ENCODE measurements at places on chromosomes 4 and X.

GRCh38 chr4:111707491-111707890, 437.8 kb upstream of the FAM241A start:
- DNase-seq: no peak

GRCh38 chr4:101163936-101164335, 183.4 kb downstream of the PPP3CA start:
- DNase-seq: no peak

- DNase-seq: no peak
Measured at GRCh38 chr4:82610041-82610440, 48.3 kb upstream of the TMEM150C start.

- no peak for DNase-seq
Measured at GRCh38 chr4:3176367-3177229, 72.4 kb upstream of the MSANTD1 start.

DNA sequence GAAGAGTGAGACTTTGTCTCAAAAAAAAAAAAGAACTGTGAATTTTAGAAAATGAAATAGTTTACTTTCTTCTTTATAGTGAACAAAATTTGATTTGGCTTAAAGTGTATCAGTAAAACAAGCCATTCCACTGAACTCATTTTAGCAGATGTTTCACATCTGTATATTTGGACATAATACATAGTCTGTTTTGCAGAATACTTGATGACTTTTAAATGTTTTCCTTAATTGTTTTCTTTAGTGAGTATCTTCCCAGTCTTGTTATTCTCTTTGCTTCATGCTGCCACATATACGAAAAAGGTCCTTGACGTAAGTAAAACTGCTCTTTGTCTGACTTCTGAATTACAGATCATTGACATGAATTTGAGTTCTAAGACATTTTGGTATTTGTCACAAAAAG, 8.3 kb downstream of the TMEM33 start:
- DNase-seq: no peak

DNA sequence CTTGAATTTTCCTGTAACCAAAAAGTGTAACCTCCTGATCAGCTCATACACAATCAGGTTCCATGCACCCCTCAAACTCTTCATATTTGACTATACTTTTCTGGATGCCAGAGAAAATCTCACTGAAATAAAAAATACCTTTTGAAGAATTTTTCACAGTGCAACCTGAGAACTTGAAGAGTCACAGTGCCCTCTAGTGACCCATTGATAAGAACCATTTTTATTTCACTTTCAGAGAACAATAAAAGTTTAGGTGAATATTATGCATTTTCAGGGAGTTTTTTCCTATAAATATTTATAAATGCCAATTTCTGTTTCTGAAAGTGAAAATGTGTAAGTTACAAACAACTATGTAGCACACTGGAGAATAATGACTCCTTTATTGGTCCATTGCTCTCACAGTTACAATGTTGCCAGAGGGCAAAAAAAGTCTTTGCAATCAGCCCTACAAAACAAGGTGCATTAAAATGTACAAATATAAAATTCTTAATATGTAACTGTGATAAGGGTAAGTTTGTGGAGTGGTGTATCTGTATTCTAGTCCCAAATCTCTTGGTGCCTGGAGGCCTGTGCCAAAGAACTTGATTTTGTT, 153.6 kb upstream of the INTU start:
- peak; percentile 30 for DNase-seq

DNA sequence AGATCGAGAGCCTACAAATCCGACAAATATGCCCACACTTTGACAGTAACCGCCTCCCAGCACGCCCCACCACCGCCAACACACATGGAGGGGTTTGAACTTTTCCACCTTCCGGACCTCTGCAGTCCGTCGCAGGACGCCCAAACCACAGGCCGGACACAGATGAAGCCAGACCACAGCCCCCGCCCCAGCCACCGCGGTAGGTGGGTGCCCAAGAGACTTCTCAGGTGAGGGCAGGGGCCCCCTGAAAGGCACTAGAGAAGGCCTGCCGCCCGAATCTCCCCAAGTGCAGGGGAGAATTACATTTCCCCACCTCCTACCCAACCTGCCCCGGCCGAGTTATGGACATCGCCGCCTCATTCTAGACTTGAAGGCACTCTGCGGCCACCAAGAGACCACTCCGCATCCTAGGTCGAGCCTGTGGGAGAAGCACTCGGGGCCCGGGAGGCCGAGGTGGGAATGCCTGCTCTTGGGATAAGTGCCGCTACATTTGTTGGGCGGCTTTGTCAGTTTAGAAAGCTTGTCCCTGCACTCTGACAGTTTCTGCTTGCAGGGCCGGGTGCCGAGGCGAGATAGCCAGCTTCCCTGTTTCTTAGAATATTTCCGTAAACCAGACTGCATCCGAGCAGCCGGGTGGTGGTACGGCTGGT, 21.5 kb downstream of the HAND2 start:
- DNase-seq: no peak

- no peak for DNase-seq
Measured at GRCh38 chr4:166274136-166274761, 401.2 kb downstream of the TLL1 start.

DNA sequence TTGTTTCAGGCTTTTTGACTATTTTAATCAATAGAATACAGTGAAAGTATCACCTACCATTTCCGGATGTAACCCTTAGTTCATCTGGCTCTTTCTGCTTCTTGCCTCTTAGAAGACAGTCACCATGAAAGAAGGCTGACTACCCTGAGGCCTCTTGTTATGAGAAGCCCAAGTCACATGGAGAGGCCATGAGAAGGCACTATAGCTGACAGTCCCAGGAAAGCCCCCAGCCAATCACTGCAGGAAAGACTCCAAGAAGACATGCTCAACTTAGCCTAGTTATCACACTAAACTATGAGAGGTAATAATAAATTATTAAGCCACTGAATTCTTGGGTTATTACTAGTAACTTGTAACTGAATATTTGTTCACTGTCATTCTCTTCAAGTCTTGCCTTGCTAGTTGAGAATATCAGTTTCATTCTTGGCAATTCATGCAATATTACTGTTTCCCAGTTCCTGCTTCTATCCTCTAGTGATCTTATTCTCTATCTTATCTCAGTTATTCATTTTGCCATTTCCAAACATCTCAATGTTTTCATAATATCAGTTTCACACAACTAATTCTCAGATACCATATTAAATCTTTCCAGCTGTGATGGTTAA, 57.1 kb upstream of the GUCY1A1 start:
- DNase-seq: no peak

- no peak for DNase-seq
Measured at GRCh38 chrX:54799046-54799445, 991 bp upstream of the ITIH6 start.

DNA sequence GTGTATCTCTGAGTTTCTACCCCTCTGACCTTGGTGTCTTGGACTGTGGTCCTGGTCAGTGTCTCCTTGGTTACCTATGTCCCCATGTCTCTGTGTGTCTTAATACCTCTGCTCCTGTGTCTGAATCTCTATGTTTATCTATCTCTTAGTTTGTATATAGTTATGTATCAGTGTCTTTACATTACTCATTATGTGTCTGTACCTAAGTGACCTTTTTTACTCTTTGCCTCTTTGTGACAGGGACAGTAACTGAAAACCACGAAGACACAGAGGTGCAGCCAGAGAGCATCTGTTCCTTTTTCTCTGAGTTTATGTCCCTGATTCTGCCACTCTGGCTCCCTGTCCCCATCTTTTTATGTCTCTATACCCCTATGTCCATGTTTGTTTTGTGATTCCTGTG, 49.4 kb downstream of the ITIH6 start:
- no peak for DNase-seq

DNA sequence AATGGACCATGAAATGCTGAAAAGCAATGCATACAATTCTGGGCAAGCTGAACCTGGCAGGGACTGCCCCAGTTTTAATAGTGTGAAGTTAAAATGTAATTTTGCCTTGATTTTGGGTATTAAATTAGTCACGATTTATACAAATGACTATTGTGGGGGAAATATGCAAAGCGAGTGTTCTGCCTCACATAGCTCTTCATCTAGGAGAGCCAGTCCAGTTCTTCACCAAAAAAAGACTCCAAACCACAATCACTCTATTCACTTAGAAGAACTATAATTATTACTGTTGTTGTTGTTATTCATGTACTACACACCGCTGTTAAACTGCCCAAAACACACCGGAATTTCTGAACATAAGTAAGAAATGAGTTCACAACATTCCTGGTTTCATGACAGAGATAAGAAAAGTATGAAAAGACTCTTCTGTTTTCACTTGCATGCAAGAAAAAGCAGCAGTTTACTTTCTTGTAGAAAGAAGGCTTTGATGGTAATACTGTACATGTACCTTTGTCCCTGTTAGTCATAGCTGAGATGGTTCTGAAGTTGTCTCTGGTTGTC, 101.9 kb downstream of the QRFPR start:
- no peak for DNase-seq

- DNase-seq: no peak
Measured at GRCh38 chrX:130555341-130555740, 153.6 kb downstream of the RBMX2 start.

- no peak for DNase-seq
Measured at GRCh38 chrX:57900975-57901374, 9.3 kb downstream of the ZXDA start.

- no peak for DNase-seq
Measured at GRCh38 chr4:15654593-15655222, 449 bp downstream of the FBXL5 start.

DNA sequence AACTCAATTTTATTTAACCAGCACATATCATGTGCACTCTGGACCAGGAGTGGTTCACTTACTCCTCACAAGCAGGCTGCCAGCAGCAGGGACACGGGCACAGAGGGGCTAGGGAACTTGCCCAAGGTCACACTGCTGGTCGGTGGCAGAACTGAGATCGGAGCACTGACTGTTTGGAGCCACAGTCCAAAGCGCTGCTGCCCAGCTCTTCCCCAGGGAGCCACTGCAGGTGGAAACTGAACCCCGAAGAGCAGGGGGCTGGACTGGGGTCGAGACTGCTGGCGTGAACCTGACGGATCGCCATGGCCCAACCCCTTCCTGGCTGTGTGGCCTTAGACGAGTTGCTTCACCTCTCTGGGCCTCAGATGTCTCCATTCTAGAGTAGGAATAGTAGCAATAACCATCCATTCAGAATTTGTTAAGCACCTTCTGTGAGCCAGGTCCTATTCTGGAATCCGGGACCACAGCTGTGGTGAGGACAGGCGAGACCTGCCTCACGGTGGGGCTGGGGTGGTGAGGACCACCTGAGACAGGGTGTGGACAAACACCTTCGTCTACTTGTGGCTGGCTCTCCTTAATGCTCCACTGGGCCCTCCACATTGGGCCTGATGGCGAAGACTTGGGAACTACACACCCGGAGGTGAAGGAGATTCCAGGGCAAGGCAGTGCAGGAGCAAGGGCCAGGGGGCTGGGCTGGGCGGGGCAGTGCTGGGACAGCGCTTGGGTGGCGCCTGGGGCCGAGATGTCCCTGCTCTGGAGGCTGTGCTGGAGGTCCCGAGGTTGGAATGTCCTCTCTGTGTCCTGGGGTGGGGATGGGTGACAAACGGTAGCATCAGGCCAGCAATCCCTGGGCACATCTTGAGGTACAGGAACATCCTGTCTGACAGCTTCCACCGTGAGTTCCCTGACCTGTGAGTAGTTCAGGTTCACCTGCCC, 32.0 kb upstream of the KIAA0232 start:
- DNase-seq: no peak

DNA sequence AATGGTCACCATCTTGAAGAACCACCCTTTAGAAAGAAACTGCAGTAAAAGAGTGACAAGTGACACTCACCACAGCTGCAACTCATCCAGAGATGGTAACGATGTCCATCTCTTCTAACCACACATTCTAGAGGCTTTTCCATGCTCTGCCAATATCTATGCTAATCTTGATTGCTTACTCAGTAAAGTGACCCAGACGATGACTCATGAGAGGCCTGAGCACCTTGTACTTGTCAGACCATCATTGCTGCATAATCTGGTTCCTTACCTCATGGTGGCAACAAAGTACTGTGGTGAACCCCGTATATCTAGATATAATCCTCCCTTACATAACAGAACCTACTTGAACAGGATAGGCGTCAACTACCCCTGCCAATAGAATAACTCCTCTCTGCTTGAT, 75.6 kb downstream of the CCNG2 start:
- peak; percentile 5 for DNase-seq

- DNase-seq: no peak
Measured at GRCh38 chr4:105184316-105184980, 37.8 kb downstream of the TET2 start.
